ENCODE measurements at places on chromosomes 2 and 18.

GRCh38 chr2:30620102-30620501 lies 173.1 kb downstream of the LCLAT1 start:
- DNase-seq = no peak

DNA sequence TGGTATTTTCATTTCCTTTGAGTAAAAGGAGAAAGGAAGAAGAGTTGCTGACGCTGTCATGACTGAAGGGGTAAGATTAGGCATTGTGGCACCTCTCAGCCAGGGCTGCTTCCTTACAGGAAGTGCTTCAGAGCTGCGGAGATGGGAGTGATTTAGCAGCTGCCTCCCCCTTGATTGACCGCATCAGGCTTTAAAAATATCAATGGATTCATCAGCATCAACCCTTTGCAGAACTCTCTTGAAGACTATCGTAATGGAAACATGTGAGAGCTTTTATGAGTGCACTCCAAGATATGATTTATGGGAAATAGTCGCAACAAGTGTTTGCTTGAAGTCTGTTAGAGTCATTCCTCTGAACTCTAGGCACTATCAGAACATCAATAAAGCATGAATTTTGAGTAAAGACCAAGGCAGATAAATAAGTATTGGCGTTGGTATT lies 141.1 kb downstream of the CSRNP3 start:
- no peak for DNase-seq

DNA sequence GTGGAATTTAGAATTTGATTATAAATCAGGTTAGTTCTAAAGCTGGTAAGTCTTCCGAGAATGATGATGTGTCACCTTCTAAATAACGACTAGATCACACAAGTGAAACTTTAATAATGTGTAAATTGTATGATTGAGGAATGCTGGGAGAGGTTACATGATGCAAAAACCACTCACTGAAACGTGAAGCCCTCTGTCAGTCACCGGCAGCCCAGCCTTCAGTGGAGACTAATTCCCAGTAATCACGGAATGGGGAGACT lies 45.9 kb upstream of the ROCK2 start:
- DNase-seq = no peak

DNA sequence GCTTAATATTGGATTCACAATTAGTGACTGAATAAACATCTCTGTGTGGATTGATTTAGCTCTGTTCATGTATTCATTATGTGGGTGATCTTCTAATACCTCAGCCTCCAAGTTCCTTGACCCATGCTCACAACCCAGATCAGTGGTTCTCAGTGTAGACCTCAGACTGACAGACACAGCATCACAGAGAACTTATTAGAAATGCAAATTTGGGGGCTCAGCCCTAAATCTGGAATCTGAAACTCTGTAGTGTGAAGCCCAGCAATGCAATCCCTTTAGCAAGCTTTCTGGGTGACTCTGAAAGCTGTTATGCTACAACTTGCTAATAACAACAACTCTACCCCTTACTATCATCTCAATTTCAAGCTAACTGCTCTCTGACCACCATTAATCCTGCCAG lies 273.1 kb upstream of the FANCL start:
- no peak for DNase-seq

DNA sequence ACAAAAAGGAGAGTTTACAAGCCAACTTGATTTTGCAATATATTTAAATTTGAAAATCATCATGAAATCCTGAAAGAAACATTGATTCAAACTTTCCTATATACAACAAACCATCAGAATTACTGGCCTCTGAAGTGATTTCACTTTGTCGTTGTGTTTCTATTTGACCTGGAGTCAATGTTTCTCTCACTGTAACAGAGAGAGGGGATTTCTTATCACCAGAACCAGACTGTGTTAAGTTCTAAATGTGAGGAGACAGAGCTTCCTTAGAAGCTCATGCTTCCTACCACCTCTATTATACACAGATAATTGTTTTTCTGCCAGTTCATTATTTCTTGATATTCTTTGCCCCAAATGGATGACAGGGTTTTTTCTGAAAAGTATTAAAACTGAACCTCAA lies 245.0 kb upstream of the RND3 start:
- no peak for DNase-seq

DNA sequence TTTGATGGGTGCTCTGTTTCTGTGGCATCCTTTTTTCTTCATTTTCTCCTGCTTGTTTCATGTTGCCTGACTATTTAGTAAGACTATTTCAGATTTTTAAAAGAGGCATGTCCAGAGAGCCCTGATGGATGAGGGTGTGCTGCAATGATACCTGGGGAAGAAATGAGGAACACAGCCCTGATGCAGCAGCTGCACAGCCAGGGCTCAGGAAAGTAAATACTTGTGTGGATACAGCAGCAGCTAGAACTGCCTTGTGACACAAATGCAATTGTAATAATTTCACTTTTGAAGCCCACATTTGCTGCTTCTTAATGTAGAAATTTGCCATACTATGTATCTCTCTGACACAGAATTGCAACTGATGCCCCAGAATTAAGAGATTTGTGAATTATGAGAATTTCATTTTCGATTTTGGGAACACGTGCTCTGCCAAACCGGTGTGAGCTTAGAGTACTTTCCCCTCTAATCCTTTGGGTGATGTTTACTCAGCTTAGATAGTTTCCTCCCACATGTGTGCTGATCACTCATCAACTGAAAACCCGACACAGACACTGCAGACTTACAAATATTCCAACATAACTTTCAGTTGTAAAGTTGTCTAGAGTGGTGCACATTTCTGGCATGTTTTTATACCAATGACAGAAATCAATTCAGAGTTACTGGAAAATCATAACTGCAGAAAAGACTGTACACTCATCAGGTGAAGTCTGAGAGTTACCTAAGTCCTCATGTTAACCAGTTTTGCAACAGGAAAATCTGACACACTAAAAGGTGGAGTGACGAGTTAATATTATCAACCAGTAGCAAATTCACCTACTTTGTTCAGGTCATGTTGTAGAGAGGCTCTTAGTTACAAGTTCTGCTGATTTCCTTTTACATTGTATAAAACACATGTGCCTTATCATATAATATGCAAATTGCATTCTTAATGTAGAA lies 383.4 kb downstream of the CBLN2 start:
- DNase-seq = no peak

GRCh38 chr2:101854877-101855276 lies 136.9 kb upstream of the IL1R2 start:
- DNase-seq = no peak
